Effector CD4-positive, alpha-beta T cell (primary cell): ENCODE measurements at places on chromosomes 1 and 21.
A peak's percentile ranks its signal among the peaks of the same experiment; 100 is the strongest.

- no peak for DNase-seq
Measured at GRCh38 chr1:63321785-63322113, 618 bp upstream of the FOXD3 start.

- no peak for DNase-seq
Measured at GRCh38 chr1:18632218-18632588, 1.6 kb downstream of the PAX7 start.

- no peak for DNase-seq
Measured at GRCh38 chr1:30342535-30343141, 380.7 kb downstream of the MATN1 start.

DNA sequence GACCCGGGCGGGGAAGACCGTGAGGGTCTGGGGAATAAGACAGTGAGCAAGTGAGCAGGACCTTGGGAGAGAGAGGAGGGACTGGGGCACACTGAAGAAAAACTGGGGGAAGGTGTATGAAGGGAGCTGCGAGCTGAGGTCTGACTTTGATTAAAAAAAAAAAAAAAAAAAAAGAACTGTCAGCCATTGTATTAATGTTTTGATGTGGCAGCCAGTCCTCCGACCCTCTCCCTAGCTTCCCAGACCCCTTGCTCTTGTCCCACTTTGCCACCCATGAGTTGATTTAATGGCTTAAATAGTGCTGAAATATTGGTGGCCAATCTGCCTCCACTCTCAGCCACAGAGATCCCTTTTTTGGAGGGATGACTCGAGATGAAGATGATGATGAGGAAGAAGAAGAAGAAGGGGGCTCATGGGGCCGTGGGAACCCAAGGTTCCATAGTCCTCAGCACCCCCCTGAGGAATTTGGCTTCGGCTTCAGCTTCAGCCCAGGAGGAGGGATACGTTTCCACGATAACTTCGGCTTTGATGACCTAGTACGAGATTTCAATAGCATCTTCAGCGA is 652 bp downstream of the HAX1 start:
- DNase-seq, result no peak

- peak; percentile 25 for DNase-seq
Measured at GRCh38 chr21:34974162-34974981, 74.7 kb downstream of the RUNX1 start.

DNA sequence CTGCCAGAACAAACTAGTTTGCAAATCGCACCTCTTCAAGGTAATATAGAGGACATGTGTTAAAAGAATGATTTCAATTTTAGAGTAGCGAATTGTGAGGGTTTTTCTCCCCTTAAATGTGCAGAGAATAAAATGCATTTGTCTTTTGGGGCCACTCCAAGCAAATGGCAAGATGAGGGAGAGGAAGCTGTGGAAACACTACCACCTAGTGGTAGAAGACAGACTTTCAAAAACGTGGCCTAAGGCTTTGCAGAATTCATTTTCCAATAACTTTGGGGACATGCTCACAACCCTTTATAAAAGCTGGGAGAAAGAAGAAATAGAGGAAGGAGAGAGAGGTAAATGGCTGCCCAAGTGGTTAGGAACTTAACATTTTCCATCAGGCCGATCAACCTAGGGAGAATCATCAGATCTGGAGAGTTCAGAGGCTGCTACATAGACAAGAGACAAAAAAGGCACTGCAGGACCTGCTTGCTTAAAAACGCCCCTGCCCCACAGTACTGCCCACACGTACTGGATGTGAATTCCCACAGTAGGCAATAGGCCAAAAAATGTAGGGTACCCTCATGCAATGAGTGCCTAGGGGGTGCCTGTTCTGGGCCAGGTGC is 15.7 kb upstream of the RCAN1 start:
- DNase-seq, result peak; percentile 19

DNA sequence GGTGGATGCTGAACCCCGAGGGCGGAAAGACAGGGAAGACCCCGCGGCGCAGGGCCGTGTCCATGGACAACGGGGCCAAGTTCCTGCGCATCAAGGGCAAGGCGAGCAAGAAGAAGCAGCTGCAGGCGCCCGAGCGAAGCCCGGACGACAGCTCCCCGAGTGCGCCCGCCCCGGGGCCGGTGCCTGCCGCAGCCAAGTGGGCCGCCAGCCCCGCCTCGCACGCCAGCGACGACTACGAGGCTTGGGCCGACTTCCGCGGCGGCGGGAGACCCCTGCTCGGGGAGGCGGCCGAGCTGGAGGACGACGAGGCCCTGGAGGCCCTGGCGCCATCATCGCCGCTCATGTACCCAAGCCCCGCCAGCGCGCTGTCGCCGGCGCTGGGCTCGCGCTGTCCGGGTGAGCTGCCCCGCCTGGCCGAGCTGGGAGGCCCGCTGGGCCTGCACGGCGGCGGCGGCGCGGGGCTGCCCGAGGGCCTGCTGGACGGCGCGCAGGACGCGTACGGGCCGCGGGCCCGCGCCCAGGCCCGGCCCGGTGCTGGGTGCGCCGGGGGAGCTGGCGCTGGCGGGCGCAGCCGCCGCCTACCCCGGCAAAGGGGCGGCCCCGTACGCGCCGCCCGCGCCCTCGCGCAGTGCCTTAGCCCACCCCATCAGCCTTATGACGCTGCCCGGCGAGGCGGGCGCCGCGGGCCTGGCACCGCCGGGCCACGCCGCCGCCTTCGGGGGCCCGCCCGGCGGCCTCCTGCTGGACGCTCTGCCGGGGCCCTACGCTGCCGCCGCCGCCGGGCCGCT is 20.7 kb downstream of the FOXO6 start:
- DNase-seq, result no peak

DNA sequence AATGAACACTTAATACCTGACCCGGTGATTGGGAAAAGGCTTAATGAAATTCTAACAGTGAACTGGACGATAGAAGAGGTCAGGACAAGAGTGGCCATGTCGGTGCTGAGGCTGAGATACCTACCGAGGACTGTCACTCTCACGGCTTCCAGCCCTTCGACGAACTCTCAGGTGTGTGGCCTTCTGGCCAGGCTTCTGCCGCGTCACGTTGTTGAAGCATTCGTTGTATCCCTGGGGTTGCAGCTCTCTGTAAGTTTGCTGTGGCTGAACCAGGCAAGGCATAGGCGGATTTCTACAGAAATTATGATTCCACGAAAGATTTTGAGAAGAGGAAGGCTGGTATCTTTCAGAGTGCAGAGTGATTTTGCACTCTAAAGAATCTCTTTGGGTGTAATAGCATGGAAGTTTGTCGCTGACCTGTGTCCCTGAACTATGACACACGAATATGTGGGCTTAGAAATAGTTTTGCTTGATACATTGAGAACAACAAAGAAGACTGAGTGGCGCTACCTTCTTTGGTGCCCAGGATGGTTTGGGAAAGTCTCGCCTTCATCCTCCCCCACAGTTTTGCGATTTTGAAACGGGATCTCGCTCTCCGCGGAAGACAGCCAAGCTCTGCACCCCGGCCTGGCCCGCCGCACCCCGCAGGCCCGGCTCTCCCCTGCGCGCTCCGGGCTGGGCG is 403 bp upstream of the EPHX4 start:
- DNase-seq, result no peak
